AG10803 (cell line): ENCODE measurements at places on chromosomes 1 and 21.
A peak's percentile ranks its signal among the peaks of the same experiment; 100 is the strongest.

DNA sequence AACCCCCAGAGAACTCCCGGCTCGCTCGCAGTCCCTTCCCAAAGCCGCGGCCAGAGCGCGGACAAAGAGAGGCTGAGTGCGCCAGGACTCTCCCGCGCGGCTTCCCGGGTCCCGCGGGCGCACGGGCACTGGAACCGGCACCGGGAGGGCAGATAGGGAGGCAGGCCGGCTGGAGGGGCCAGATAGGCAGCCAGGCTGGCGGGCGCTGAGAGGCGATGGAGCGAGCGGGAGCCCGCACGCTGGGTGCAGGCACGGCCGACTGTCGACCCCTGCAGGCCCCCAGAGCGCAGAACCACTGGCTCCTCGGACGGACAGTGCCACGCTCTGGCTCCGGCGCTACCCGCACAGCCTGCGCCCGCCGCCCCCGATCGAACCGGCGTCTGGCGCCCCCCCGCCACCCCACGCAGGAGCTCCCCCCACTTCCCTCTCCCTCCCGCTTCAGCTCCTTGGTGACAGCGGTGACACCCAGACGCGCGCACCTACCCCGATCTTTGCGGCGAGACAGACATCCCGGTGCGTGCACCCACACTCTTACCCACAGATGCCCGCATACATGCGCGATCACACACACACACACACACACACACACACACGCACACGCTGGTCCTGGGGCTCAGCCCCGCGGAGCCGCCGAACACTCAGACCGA lies 534 bp downstream of the SLC6A9 start:
- peak; percentile 28 for DNase-seq

- DNase-seq = no peak
Observed at GRCh38 chr1:222786121-222786520, 28.7 kb upstream of the DISP1 start.

DNA sequence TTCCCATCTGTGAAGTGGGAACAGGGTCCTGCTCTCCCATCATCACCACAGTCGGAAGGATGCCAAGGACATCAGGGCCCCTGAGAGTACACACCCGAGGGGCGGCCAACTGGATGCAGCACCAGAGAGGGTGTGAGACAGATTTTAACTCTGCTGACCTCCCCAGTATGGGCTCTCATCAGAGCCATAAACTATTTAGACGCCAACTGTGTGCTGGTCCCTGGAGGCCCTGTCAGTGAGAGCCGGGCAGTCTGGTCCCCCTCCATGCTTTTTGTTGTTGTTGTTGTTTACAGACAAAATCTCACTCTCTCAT lies 1.7 kb downstream of the FGR start:
- DNase-seq = no peak

DNA sequence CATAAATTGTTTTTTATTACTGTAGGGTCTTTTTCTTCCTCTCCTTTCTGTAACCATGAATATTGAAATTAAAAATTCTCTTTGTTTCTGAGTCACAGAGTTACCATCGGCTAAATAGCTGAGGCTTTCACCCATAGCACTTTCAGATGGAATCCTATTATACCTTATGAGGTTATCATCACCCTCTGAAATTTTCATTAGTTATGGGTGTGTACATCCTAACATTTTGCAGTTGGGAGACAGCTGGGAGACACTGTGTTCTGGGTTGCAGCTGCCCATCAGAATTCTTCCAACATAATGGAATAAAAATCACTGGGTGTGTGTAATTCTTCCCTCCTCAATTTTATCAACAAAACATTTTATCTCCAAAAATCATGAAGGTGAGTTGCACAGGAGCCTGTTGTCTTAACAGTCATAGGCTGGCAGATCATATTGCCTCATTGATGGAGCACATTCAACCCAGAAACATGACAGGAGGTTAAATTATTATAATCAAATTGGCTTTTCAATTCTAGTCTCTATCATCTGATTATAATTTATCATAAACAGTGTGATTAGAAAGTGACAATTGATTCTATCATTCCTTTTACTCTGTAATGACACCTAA lies 17.4 kb downstream of the CYYR1 start:
- DNase-seq = no peak

- no peak for DNase-seq
Observed at GRCh38 chr1:226670073-226670472, 69.0 kb downstream of the ITPKB start.

- no peak for DNase-seq
Observed at GRCh38 chr1:235207209-235207565, 46.1 kb upstream of the RBM34 start.

- no peak for DNase-seq
Observed at GRCh38 chr1:159282118-159282517, 20.0 kb upstream of the FCER1A start.

DNA sequence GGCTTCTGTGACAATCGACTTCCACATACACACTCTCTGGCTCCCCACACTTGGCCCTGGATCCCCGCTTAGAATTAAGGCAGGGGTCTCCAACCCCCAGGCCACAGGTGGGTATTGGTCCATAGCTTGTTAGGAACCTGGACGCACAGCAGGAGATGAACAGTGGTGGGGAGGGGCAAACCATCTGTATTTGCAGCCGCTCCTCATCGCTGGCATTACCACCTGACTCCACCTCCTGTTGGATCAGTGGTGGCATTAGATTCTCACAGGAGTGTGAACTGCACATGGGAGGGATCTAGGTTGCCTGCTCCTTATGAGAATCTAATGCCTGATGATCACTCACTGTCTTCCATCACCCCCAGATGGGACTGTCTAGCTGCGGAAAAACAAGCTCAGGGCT lies 16.0 kb downstream of the TRIM62 start:
- no peak for DNase-seq

DNA sequence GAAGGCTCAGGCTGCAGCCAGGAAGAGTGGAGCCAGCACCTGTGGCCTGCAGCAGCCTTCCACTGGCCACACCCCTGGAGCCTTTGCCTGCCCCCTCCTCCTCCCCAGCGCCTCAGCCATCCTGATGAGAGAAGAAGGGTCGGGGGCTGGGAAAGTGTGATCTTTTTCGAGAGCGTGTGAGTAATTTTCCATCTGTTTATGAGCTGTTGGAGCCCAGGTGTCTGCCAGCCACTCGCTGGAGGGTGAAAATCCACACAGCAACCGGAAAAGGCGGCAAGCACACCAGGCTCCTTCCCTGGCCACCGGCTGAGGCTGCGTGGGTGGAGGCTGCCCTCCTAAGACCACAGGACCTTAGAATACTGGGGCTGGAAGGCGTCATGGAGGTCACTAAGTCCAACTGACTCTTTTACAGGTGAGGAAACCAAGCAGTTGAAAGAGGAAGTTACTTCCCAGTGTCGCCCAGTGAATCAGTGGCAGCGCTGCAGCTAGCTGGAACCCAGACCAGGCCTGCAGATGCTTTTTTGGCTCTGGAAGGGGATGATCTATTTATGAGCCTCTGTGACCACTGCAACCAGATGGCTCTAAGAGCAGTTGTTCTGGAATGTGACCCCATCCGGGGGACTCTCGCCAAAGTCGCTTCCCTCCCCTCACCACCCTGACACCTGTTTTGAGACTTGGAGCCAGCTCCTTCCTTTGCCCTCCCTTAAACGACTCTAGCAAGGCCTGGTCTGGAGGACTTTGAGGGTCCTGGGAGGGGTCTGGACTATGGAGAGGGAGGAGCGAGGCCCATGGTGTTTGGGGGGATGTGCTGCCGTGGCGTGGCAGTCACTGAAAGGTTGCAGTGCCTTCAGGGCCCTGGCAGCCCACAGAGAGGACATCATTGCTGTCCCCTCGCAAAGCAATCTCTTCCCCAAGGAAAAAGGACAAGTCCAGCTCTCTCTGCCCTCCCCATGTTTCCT lies 54.5 kb downstream of the LGR6 start:
- peak; percentile 16 for DNase-seq

- DNase-seq = no peak
Observed at GRCh38 chr1:107196973-107197562, 56.2 kb downstream of the NTNG1 start.

DNA sequence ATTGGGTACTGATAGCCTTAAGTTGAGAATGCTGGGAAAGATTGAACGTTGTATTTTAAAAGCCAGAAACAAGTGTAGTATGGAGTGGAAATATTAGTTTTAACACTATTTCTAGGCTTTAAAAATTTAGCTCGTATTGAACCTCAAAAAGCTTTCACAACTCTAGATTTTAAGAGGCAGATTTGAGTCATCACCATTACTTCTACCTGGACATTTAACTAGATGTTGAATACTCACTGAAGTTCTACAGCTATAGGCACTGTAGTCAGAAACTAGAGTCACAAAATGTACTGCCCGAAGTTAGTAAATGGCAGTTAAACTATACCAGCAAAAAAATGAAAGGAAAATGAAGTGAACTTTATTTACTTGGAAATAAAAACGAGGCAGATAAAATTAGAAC lies 96.5 kb downstream of the NEK7 start:
- DNase-seq = no peak

- DNase-seq = no peak
Observed at GRCh38 chr1:106677721-106678120, 378.8 kb upstream of the PRMT6 start.

- DNase-seq = peak; percentile 66
Observed at GRCh38 chr1:215056584-215056983, 26.0 kb upstream of the KCNK2 start.

GRCh38 chr1:36323636-36324352 lies at the start of gene EVA1B:
Gene EVA1B (minus strand): TSS chr1:36323645. CDS start chr1:36323037, 608 bp downstream.
- DNase-seq = peak; percentile 77

DNA sequence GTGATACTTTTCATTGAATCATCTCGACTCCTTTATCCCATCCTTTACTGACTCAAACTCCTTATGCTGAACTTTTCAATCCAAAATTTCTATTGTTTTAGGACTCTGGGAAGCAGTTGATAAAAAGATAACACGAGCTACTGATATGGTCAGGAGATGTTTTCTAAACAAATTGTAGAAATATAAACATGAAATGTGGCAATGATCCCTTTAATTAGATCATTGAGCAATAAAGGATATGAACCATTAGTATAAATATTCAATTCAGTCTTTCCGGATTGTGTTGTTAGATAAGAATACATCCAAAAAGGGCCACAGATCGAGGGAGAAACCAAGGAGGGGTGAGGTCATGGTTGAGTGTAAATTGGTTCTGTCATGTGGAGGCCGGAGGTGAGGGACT lies 88.4 kb downstream of the NID1 start:
- DNase-seq = no peak

DNA sequence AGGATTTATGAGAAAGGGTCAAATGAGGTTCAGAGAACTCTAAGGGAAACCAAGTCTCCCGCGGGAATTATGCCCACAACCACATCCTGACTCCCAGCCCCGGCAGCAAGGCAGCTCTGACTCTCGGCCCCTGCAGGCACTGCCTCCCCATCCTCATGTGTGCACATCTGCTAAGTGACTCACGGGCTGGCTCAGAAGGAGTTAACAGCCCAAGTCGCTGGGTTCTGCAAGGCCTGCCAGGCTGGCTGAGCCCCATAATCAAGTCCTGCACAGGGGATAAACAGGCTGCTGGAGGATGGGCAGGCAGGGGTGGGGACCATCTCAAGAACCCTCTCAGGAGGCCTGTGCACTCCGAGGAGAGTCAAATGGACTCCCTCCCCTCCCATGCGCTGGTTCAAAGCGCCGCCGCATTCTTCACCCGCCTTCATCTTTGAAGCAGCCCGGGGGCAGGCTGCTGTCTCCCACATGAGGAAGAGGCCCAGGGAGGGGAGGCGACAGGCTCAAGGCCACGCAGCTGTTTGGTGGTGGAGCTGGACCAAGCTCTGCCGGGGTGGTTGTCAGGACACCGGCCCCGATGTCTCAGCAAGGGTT lies 344.3 kb downstream of the MATN1 start:
- DNase-seq = peak; percentile 95

GRCh38 chr1:109803901-109804331 lies 40.2 kb upstream of the EPS8L3 start:
- DNase-seq = no peak

DNA sequence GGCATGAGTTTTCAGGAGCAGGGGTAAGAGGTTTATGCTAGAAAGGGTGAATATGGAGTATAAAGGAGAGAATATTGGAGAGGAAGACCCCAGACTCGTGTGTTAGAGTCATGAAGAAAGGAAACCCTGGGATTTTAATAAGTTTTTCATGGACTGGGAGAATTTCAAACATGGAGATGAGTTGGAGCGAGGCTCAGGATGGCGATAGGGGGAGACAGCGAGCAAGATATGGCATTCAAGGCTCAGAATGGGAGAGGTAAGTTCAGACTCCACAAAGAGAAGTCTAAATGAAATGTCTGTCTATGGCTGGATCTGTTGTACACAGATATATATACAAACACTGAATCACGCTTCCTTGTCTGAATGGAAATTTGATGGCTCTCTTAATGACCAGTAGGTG lies 92.5 kb downstream of the LRRC40 start:
- no peak for DNase-seq

DNA sequence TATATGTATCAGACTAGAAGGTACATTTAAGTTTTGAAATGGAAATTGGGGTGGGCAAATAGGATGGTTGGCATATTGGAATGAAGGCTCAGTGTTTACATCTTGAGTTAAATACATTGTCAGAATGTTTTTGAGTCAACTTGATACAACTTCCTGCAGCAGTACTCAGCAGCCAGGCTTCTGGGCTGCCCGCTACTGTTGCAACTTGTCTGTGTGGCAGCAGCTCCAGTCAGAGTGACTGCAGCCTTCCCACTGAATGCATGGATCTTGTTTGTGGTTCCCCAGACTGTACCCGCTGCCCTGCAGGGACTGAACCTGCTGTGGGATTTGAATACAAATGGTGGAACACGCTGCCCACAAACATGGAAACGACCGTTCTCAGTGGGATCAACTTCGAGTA lies 24.9 kb upstream of the SARS1 start:
- DNase-seq = no peak

DNA sequence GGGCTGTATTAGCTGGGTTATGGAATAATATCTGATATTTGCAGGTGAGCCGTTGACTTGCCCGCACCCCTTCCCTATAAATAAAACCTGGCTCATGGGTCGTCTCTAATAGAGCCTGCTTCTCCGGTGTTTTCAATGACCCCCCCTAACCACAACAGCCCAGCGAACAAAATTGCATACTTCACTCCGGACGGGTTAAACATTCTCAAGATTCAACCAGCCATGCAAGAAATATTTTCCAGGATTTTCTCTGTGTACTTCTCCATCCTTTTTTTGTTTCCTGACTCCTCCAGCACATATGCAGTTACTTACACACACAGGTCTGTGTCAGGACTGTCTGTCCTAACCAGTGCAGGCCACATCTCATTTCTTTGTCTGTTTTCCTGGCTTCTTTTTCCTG lies 267.7 kb downstream of the ZNF648 start:
- DNase-seq = no peak

DNA sequence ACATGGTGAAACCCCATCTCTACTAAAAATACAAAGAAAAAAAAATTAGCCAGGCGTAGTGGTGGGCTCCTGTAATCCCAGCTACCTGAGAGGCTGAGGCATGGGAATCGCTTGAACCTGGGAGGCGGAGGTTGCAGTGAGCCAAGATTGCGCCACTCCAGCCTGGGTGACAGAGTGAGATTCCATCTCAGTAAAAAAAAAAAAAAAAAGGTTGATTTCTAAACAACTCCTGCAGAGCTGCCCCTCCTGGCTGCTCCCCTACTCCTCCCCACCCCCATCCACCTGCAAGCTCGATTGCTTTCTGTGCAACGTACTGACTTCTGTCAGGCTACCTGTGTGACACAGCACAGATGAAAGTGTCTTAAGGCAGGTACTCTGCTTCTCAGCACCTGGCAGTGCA lies 13.3 kb downstream of the ETV3L start:
- no peak for DNase-seq
